Suprapubic skin (tissue), 4 donors: ENCODE measurements at places on chromosomes 7 and 10.

DNA sequence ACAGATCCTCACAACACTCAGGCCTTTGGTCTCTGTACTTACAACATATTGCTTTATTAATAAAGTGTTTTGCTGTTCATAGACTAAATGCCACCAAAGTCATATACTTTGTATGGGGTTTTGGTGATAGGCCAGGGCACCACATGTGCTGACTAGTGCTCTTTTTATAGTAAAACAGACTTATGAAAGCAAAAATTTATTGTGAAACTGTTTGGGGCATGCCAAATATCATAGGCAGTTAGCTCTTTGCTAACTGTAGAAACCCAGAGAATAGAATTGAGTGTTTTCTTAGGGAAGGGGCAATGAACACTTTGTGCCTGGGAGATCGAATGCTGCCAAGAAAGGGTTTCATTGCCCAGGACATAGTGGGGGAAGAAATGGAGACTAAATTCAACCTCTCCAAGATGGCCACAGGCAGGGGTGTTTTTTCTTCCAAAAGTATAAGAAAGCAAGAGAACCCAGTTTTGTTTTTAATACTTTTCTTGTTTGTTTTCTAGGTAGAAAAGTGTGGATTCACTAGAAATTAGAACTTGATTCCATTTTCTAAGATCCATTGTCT, 142.7 kb downstream of the TRIL start:
- no peak for DNase-seq

DNA sequence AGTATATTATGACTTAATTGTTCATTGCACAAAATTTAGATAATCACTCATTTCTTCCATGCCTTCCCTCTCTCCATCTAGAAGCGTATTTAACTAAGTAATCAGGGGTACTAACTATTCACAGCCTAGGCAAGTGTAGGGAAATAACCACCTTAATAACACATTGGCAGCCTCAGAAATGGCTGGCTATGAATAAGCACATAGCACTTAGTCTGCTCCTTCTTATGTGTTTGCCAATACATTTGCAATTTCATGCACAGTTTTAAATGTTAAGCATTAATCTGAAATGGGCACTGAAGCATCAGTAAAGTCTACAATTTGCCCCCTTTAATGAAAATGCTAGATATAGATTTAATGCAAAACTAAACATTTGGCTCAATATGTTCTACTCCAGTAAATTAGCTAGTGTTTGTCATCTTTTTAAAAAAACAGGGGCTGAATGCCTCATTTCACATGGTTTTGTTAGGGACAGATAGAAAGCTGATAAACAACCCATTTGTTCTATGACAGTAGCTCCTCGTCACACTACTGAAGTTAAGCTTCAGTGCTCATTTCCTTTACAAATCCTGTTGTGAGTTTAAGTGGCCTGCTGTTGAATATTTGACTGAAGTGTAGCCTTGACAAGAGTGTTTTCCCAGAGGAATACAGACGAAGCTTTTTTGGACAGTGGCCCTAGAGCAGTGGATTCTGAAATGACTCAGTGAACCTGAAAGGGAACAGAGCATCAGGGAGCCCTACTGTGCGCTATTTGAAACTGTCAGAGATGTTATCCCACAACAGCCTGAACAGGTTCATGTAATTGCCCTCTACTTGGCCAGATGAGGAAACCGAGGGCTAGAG, 30.5 kb downstream of the HHEX start:
- DNase-seq = peak; percentile 23

DNA sequence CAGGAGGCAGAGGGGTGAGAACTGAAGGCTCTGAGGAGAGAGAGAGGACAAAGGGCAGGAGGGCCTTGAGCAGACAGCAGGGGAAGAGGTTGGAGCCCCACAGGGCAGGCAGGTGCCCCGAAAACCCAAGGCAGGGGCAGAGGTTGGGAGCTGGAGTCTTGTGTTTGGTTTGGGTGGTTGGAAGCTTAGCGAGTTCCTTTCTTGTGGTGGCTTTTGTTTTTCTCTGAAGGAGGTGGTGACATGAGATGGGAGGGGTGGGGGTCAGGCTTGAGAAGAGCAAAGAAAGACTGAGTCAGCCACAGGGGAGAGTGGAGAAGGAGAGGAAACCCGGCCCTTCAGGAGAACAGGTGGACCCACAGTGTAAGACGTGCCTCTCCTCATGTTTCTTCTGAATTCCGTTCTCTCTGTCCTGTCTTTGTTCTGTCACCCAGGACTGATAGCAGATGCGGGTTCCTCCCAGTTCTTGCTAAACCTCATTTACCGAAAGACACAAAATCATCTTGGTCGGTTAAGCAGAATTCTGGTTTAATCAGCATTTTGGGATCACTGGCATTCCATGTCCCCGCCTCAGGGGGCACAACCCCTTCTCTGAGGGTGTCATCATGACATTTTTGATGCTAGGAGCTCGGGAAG, 95.3 kb downstream of the INSYN2A start:
- no peak for DNase-seq

GRCh38 chr7:44143646-44144250, 2.6 kb upstream of the MYL7 start:
- peak; percentile 35 for DNase-seq

DNA sequence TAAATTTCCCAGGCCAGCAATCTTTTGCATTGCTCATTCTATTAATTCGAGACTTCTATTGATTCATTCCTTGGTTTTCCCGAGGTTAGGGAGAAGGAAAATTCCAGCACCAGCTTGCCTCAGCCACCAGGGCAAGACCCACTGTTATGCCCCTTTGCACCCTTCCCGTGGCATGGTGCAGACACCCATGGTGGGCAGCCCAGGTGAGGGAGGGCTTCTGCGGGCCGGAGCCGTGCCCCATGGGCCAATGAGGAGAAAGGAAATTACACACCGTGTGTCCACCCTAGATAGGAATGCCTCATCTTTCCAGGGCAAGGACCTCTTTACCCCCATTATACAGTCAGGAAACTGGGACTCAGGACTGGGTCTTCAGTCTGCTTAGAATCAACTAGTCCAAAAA, 4.5 kb upstream of the GRID1 start:
- peak; percentile 25 for DNase-seq

- no peak for DNase-seq
These were observed 715.4 kb upstream of the NRP1 start for GRCh38 chr10:34049887-34050286.

GRCh38 chr10:19144206-19144605, 95.6 kb downstream of the MALRD1 start:
- DNase-seq = no peak

DNA sequence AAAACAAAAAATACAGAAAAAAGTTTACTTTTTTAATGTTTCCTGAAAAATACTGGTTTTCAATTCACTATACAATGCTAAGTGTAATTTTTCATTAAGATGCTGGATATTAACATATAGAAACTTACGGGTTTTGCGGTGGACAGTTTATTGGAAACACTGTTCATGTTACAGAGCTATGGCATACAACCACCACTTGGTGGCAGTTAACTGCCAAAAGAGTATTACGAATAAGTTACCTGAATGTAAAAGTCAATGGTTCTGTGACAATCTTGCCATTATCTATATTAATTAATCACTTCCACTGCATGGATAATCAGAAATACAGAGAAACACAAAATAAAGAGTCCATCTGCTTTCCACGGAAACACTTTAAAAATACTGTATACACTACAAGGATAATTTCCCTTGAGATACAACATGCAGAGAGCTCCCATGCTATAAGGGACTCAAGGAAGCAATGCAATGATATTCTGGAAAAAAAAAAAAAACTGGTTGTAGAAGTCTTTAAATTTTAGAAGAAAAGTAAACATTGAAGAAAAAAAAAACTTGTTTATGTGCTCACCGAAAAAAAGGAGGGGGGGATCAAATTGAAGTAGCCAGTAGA, 97.0 kb downstream of the TPK1 start:
- no peak for DNase-seq

DNA sequence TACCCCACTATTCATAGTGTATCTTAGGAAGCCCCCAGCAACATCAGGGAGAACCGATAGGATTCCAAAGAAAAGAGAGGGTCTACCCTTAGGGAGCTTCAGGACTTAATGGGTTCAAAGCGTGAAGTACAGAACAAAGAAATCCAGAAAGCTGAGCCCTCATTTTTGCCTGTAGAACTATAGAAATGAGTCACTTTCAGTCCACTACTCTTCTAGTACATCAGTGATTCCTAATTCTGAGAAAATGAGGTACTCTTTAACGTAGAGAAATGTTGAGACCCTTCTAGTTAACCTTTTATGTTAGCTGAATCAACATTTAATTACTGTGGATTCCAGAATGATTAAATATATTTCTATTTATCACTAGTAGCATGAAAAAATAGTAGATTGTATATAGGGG, 1.8 kb downstream of the TDRD1 start:
- no peak for DNase-seq

DNA sequence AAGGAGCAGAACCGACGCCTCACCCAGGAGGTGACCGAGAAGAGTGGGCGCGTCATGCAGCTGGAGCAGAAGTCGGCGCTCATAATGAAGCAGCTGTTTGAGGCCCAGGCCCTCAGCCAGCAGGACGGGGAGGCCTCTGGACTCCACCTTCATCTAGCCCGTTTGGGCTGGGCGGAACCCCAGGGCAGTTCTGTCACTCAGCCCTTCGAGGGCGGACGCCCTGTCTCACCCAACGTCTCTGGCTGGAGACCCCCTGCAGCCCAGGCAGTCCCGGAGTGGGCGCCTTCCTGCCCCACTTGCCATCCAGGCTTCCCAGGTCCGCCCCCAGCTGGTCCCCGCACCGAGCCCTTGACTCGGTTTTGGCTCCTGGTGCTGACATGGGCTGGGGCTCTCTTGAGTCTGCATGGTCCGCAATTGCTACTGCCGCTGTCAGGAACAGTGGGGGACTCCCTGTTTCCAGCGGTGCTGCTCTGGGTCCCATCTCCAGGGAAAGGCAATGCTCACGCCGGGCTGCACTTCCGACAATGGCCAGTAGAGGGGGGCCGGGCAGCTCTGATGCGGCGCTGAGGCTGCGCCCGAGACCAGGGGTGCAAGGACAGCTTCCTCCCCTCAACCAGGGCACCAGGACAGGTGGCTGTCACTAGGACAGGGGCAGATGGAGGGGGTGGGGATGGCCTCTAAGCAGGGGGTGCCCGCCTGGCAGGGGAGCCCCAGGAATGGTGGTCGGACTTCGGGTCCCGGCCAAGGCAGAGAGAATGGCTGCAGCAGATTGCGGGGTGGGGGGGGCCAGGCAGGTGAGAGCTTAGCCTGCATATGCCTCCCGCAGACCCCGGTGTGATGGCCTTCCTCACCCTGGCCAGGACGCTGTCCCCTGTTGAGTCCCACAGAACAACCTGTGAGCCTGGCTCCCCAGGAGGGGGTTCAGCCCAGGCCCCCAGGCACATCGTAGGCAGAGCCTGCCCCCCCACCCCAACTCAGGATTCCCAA, 71.2 kb upstream of the KCTD7 start:
- peak; percentile 84 for DNase-seq

DNA sequence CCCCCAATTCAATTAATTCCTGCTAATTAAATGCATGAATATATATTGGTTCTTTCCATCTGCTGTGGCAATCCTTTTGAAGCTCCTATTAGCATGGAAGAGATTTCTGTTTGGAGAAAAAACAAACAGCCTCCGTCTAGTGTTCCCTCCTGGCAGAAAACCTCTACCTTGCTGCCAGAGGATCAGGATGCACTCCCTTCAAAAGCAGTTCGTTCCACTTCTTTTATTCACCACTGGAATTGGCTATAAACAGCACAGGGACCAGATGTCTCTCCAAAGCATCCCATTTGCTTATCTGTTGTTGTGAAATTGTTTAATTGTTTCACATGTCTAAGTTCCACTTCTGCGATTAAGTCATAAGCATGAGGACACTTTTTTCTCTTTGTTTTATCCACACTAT, 77.8 kb upstream of the PTN start:
- no peak for DNase-seq

GRCh38 chr10:44860811-44861736, 50.1 kb upstream of the TMEM72 start:
- DNase-seq = no peak

- no peak for DNase-seq
These were observed 43.3 kb upstream of the ANLN start for GRCh38 chr7:36346260-36346831.

- DNase-seq = peak; percentile 83
These were observed 92.6 kb downstream of the RGS10 start for GRCh38 chr10:119449760-119450461.

DNA sequence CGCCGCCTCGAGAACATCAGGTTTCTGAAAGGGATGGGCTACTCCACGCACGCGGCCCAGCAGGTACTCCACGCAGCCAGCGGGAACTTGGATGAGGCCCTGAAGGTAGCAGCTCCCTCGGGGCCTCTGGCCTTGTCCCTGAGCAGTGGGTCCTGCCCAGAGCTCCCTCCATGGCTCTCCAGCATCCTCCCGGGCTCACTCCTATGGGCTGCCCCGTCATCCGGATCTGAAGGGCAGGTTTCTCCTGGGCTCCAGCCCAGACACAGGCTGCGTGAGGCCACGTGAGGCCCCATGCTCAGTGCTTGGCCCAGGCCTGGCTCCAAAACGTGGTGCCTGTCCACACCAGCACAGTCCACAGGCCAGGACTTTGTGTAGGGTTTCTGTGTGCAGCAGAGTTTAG, 32.5 kb downstream of the NUB1 start:
- peak; percentile 50 for DNase-seq

DNA sequence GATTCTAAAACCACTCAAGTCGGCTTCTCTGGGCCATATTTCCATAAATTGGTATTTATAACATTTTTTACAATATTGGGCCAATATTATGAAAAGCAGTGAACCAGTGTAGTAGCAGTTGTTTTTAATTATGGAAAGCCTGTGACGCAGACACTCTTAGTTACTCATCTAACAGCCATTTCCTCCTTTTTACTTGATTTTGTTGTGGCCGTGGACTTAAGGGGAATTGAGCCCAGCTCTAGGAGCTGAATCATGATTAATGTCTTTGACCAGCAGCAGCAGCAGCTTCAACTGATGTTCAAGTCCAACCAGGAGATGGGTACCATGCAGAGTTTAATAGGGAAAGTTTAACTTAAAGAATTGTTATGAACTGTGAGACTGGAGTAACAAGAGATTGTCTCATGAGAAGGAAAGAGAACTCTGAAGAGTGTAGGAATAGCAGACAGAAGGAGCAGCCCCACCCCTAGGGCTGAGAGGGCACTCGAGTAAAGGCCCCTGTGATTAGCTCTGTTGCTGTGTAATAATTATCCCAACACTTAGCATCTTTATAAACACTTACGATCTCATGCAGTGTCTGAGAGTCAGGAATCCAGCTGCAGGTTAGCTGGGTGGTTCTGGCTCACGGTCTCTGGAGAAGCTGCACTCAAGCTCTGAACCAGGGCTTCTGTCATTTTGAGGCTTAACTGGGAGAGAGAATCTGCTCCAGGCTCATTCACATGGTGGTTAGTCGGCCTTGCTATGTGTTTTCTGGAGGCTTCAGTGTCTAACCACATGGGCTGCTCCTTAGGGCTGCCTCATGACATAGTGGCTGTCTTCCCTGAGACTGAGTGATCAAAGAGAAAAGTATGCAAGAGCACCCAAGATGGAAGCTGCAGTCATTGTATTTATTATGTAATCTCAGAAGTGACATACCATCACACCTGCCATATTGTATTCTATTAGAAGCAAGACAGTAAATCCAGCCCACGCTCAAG, 4.6 kb downstream of the LANCL2 start:
- no peak for DNase-seq

- no peak for DNase-seq
These were observed 41.9 kb downstream of the MGAM2 start for GRCh38 chr7:142153400-142153799.

GRCh38 chr7:101173752-101174244, 6.3 kb downstream of the NAT16 start:
- no peak for DNase-seq
